ENCODE measurements at places on chromosomes 2 and 18.

- no peak for DNase-seq
Observed at GRCh38 chr2:208370881-208371633, 35.5 kb upstream of the PTH2R start.

- DNase-seq, result no peak
Observed at GRCh38 chr2:170386554-170386953, 208.6 kb downstream of the MYO3B start.

DNA sequence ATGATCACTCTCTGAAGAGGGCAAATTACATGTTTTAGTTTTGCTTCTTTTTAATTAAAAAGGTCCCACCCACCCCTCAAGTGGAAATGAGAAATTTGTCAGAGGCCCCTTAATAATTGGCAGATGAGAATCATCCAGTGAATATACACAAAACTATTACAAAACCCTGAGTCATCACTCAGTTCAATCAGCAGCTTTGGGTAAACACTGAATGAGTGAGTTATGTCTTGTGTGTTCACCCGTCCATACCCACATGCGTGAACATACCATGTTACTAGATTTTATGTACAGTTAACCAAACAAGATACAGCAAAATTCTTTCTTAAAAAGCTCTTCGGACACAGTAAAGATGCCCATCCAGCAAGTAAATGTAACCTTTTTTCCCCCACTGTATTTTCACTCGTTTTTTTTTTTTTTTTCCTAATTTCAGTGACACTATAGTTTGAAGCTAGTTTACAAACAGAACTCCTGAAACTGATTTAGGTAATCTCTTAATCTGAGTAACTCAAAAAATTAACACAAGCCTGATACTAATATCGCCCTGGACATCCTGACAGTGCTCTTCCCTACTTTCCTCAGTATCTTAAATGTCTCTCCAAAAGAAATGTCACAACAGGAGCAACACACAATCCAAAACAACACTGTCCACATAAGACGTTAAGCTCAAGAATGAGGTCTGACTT lies 1.4 kb downstream of the PSME4 start:
- peak; percentile 35 for DNase-seq

- DNase-seq, result no peak
Observed at GRCh38 chr2:94993176-94994062, 32.1 kb upstream of the MAL start.

DNA sequence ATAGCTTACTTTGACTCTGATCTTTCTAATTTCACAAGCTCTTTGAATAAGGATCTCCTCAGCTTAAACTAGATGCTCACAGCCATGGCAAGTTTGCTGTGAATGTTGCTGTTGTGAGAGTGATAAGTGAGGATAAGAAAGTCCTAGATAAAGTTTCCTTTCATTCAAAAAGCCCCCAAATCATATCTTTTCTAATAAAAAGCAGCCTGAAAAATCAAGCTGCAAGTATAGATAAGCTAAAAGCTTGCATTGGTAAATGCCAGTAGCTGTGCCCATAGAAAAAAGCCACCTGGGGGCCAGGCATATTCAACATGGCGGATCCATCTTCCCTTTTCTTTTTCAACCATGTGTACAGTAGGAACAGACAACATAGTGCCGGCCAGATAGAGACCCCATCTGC lies 4.3 kb downstream of the NLRC4 start:
- no peak for DNase-seq

DNA sequence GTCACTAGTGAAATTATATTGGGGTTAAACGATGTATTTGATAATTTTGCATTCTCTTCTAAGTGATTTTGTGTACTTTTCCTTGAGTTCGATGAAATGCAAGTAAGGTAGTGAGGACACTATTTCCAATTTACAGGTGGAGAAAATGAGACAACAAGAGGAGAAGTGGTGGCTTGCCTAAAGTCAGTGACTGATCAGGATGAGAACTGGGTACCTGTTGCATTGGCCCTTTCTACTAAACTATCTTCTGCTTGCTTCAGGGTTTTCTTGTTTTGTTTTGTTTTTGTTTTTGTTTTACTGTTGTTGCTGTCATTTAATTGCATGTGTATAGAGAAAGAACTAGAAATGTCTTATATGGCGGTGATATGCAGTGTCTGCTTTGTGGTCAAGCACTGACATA lies 31.4 kb upstream of the FBXO11 start:
- DNase-seq, result no peak

GRCh38 chr2:9373047-9373446 lies 50.3 kb downstream of the ITGB1BP1 start:
- peak; percentile 18 for DNase-seq

GRCh38 chr2:16663121-16663905 lies 2.3 kb downstream of the CYRIA start:
- no peak for DNase-seq

DNA sequence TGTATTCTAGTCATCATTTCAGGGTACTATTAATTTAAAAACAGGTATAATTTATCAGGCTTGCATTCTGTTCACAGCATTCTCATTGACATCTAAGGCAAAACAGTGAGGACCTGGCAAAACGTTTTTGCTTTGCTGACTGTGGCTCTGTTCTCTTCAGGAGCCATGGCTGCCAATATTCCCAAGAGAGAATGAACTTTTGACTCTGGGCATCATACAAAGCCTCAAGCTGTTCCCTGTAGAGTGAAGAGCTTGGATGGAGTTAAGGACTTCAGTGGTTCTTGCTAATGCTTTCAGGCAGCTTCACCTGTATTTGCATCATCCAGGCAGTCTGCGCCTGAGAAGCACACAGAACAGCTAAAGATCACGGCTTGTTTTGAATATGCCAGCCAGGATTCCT lies 65.9 kb upstream of the CAVIN2 start:
- no peak for DNase-seq

- peak; percentile 82 for DNase-seq
Observed at GRCh38 chr2:118223992-118224894, 136.0 kb downstream of the INSIG2 start.

DNA sequence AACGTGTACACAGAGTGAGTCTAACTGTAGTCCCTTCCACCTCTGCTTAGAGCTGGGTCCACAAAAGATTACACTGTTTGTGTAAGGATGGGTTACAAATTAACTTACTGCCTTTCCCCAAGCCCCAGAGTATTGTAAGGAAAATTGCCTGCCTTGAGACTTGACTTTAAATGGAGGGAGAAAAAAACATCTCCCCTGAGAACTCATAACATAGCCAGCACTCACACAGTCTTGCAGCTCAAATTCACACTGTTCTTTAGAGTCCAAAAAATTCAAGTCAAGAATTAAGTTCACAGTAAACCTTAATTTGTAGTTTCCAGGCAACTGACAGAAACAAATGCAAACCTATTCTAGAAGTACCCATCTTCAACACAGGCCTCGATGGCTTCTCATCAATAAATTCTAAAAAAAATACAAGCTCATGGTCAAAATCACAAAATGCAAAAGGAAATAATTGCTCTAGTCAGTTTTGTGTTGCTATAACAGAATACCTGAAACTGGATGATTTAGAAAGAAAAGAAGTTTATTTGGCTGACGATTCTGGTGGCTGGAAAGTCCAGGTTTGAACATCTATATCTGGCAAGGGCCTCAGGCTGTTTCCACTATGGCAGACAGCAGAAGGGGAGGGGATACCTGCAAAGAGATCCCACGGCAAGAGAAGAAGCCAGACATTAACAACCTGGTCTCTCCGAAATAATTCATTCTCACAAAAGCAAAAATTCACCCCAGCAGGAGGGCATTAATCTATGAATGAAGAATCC lies 34.6 kb upstream of the TMEM17 start:
- DNase-seq, result no peak

DNA sequence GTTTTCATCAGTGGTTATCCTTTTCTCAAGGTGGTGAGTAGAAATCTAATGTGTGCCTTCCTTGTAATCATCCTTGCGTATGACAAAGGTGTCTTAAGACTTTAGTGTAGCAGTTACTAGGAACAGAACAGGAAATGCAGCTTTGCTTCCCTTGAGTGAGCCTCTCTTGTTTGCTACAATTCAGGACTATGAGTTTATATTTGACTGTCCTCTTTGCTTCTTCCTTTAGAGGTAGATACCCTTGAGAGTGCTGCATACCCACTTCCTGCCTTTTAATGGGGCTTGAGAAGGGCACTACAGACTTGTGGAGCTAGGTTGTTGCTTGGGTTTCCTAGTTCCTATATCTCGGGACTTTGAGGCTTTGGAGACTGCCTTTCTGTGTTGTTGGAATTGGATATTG lies 3.8 kb downstream of the KCNJ13 start:
- no peak for DNase-seq

DNA sequence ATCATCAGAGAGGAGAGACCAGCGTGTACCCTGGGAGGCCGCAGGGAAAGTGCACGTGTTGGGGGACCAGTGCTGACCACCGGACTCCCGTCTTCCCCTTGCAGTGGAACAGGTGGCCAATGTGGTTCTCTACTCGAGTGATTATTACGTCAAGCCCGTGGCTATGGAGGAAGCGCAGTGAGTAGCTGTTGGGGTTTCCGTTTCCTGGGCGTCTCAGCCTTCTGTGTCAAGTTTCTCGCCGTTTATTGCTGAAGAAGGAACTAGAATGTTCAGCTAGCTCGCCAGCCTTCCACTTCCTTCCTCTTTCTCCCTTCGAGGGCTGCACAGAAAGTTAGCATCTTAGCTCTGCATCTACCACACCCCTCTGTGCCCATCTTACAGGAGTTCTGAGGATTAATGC lies 22.8 kb upstream of the DGKD start:
- no peak for DNase-seq

GRCh38 chr2:102294802-102295489 lies 16.4 kb upstream of the IL1RL1 start:
- DNase-seq, result no peak

GRCh38 chr2:230947908-230948365 lies 22.9 kb upstream of the GPR55 start:
- DNase-seq, result no peak

DNA sequence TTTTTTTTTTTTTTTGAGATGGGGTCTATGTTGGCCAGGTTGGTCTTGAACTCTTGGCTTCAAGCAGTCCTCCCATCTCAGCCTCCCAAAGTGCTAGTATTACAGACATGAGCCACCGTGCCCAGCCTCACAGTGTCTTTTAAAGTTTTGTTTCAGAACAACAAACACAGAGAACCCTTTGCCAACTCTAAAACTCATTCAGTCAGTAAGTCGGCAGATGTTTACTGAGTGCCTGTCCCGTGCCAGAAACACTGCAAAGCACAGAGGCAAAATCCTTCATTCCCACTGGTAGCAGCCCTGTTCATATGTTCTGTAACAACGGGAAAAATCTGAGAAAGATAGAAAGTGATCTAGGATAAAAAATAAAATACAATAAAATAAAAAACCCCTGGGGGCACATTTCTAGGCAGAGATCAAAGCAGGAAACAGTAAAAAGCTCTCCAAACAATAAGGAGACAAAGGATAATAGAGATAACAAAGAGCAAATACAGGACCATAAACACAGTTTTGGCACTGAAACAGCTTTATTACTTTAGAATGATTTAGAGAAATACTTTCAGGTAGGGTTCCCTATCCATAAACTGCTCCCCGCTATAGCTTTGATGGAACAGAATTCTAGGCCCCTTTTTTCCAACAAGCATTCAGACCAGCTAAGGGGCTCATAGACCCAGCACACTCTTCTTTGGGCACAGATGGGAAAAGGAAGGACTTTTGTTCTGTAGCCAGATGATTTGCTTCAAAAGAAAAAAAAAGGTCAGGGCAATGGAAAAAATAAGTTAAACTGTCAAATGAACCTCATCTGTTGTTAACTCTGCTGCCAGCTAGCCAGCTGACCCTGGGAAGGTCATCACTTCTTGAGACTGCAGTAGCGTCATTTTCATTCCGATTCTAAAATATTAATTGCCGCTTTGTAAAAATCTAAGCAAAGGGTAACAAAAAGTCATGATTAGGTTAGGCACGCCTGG lies 212.3 kb downstream of the CDH20 start:
- no peak for DNase-seq

GRCh38 chr2:99624677-99625076 lies 134.9 kb upstream of the REV1 start:
- DNase-seq, result no peak

DNA sequence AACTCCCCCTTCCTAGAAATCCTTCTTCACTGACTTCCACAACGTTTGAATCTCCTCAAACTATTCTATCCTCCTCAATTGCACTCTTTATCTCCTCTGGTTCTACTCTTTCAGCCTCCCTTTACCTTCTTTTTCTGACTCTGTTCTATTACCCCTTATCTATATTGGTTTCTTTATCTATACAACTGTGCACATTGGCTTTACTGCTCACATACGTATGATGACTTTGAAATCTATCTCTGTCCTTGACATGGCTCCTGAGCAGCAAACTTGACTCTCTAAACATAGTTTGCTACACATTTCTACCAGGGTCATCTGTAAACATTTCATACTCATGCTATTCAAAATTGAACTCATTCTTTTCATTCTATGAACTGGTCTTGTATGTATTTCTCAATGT lies 601.0 kb upstream of the LINC00305 start:
- DNase-seq, result no peak

DNA sequence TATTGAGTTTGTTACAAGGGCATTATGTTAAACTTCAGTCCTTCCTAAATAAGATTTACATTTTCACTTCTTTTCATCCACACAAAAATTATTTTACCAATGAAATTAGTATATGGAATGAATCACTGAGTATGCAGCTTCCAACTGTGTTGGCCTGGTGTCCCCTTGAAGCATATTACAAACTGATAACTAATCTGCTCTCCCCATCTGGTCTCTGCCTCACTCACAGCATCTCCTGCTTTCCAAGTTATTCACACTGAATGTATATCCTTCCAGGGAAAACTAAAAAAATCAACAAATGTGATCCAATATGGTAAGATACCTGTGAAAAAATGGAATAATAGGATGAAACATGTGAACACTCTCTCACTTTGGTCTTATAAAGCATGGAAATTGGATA lies 90.0 kb upstream of the NYAP2 start:
- no peak for DNase-seq

GRCh38 chr18:48942554-48943261 lies 8.1 kb downstream of the SMAD7 start:
- no peak for DNase-seq

DNA sequence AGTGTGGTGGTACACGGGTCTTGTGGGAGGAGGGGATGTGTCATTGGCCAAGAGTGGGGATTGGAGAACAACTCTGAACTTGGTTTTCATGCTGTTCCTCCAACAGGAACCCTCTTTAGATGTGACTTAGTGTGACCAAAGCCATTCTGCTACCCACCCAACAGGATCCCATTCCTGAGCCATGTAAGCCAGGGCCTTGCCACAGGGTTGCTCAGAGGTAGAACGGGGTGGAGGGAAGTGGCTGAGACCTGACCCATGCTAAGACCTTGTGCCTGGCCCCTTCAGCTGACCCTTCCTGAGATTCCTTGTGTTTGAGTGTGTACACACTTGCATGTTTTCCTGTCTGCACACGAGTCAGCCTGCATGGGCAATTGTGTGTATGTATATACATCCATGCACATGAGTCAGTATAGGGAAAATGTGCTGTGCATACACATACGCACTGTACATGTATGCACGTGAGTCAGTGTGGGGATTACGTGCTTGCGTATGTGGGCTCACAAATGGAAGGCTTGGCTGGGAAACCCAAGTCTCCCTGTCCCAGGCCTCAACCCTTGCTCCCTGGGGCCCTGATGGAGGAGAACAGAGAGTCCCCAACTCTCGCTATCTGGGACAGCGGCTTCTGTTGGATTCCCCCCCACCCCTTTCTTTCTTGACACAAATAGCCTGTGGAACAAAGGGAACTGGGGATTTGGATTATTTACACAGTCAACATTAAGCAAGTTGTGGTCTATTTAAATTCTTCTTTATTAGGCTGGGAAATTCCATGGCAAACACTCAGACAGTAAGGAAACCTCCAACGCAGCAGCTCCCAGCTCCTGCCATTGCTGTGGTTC lies 339.8 kb downstream of the DYSF start:
- DNase-seq, result no peak
